ENCODE measurements at places on chromosomes 5 and 9. TPM values are rescaled to one million over a fixed set of nuclear protein-coding genes. Genes with fewer than 3 reads are reported as not detected.

Gene IL4
- not detected for total RNA-seq

Gene FRMPD1
- not detected for total RNA-seq

Gene SLC36A3
- not detected for total RNA-seq

Gene INSL6
- total RNA-seq: not detected

Gene SIMC1
- total RNA-seq: 17.7 TPM

Gene ANGPTL2
- 8.8 TPM for total RNA-seq

Gene PCDHB7
- total RNA-seq: 6.9 TPM

Gene TICAM2
- total RNA-seq: 4.5 TPM

Gene MLANA
- not detected for total RNA-seq

Gene COL23A1
- 0.08 TPM for total RNA-seq

Gene TXNDC8
- total RNA-seq: not detected

Gene HTR4
- not detected for total RNA-seq

Gene ZBTB43
- total RNA-seq: 5.1 TPM

Gene TMEM38B
- 33.1 TPM for total RNA-seq

Gene KIF20A
- 131 TPM for total RNA-seq

Gene ANKRD33B
- total RNA-seq: 1.3 TPM

Gene PCDHGA3
- 10.3 TPM for total RNA-seq

Gene CCDC152
- total RNA-seq: 0.19 TPM

Gene HK3
- 1.6 TPM for total RNA-seq

Gene PAEP
- not detected for total RNA-seq

Gene PCDHB3
- 0.21 TPM for total RNA-seq

Gene FOXD4L5
- not detected for total RNA-seq

Gene PCDHGA11
- 0.66 TPM for total RNA-seq

Gene IRF1
- 14.3 TPM for total RNA-seq

Gene SPINK7
- total RNA-seq: not detected

Gene SMIM33
- total RNA-seq: not detected

Gene PFN3
- total RNA-seq: not detected

Gene C1QTNF2
- 2.2 TPM for total RNA-seq

Gene CDH9
- not detected for total RNA-seq

Gene PCSK1
- total RNA-seq: not detected

Measured in H4 (cell line).